ENCODE measurements at places on chromosomes 16 and 17.

GRCh38 chr16:11121914-11122692 is 133.9 kb downstream of the SOCS1 start:
- DNase-seq, result no peak

DNA sequence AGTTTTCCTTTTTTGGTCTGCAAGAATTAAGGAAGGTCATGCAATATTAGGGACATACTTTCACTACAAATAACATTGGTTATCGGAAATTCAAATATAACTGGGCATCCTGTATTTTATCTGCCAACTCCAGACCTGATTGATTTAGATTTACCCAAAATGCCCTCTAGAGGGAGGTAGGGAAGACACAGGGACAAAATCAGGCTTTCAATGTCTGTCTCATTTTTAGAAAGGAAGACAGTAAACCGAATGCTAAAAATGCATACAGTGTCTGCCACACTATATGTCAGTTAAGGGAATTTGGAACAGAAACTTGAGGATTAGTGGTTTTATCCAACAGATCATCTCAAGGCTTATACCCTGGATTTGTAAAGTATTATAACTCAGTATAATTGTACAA is 161.7 kb upstream of the SOX9 start:
- DNase-seq, result no peak

DNA sequence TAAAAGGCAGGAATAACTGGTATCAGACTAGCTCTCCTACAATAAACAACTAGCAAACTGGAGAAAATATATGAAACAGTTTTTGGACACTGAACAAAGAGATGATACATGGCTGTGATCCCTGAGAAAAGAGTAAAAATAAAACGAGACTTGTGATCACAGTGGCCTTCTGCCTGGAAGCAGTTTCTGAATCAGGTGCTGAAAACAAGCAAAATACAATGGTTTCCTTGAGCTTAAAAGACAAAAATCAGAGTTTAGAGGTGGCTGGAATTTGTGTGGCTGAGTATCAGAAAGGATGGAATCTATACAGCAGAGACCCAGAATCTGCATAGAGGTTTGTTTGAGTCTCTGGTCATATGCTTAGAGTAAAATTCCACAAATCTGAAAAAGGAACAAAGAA is 242.5 kb upstream of the SOX9 start:
- DNase-seq, result no peak

- DNase-seq, result no peak
Observed at GRCh38 chr17:55663400-55663799, 59.3 kb downstream of the TMEM100 start.

DNA sequence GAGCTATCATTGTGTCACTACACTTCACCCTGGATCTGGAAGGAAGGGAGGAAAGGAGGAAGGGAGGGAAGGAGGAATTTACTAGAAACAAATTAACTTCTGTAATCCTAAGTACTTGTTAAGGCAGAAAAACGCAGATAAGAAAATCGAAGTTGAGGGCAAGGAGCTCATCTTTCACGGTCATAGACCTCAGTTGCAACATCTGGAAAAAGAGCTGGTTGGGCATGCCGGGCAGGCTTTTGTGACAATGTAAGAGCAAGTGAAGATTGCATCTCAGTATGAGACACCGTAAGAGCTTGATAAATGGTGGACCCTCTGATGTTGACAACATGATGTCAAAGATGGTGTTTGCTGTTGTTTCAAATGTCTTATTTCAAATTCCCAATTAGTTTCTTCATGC is 721.5 kb downstream of the MAF start:
- no peak for DNase-seq

- DNase-seq, result no peak
Observed at GRCh38 chr16:31107465-31107867, 720 bp upstream of the BCKDK start.

All from iPS DF 19.7 (cell line).